ENCODE measurements at places on chromosomes 6 and 20. TPM values are rescaled to one million over a fixed set of nuclear protein-coding genes. Genes with fewer than 3 reads are reported as not detected.

RALGAPB gene
- 4.9 TPM for total RNA-seq

SLC22A1 gene
- total RNA-seq = not detected

DLK2 gene
- total RNA-seq = 3.1 TPM

KIFC1 gene
- total RNA-seq = 123 TPM

SLC16A10 gene
- total RNA-seq = 3.7 TPM

MCCD1 gene
- total RNA-seq = not detected

ERVFRD-1 gene
- not detected for total RNA-seq

LY86 gene
- total RNA-seq = not detected

LINC00237 gene
- total RNA-seq = not detected

LTB gene
- 0.51 TPM for total RNA-seq

SPINT3 gene
- not detected for total RNA-seq

PPP1R3G gene
- 0.25 TPM for total RNA-seq

ANGPT4 gene
- total RNA-seq = not detected

TNFRSF21 gene
- 1.7 TPM for total RNA-seq

WFDC10B gene
- total RNA-seq = not detected

Data from G401 (cell line).